ENCODE measurements at places on chromosomes 3 and 15.

GRCh38 chr3:5560199-5560598 is 372.7 kb downstream of the EDEM1 start:
- DNase-seq: no peak

DNA sequence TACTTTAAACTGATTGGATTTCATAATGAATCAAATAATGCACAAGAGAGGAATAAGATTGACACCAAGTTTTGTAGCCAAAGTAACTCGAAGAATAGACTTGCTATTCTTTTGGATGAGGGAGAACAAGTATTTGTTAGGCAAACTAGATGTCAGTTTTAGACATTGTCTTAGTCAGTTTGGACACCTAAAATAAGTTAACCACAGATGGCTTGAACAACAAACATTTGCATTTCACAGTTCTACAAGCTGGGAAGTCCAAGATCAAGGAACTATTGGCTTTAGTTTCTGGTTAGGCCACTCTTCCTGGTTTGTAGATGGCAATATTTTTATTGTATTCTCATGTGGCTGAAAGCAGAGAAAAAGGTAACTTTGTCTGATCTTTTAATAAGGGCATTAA is 61.3 kb upstream of the OSTN start:
- DNase-seq: no peak

- DNase-seq: no peak
Observed at GRCh38 chr15:42456531-42456930, 34.4 kb downstream of the ZNF106 start.

GRCh38 chr3:195859846-195860411 is 48.2 kb upstream of the MUC4 start:
- DNase-seq: no peak

DNA sequence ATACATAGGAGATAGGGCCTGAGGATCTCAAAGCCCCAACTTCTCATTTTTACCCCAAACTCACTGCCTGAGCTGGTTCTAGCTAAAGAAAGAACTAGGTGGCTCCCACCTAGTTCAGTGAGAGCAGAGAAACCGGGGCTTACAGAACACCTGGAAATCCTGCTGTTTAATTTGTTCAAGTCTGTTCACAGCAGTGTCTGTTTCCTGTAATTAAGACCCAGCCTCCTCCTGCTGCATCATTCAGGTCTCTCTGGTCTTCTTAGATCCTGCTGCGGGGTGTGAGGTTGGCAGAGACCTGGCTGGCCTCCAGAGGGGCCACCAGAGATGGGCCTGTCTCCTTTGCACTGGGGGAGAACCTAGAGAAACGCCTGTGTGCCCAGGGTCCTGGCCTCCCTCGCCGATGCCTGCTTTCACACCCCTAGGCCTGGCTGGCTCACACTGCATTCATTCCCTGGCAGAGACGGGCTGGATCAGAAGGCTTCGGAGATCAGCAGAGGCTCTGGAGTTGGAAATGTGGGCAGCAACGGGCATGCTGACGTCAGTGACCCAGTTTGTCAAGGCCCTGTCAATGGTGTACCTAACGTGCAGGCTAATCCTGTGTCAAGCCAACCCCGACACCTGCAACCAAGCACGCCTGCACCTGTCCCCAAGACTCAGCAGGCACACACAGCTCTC is 4.9 kb upstream of the CHRNA3 start:
- no peak for DNase-seq

GRCh38 chr3:138113326-138113725 is 2.1 kb downstream of the DZIP1L start:
- no peak for DNase-seq
